Activated T-cell treated with anti-CD3 and anti-CD28 coated beads, Interleukin-2, amount 50 U/mL, for 24 hours (primary cell): ENCODE measurements at places on chromosomes 5 and 9.

GRCh38 chr9:13380903-13381302 lies 101.4 kb upstream of the MPDZ start:
- no peak for DNase-seq

- no peak for DNase-seq
Measured at GRCh38 chr9:120715389-120715924, 1.2 kb upstream of the MEGF9 start.

DNA sequence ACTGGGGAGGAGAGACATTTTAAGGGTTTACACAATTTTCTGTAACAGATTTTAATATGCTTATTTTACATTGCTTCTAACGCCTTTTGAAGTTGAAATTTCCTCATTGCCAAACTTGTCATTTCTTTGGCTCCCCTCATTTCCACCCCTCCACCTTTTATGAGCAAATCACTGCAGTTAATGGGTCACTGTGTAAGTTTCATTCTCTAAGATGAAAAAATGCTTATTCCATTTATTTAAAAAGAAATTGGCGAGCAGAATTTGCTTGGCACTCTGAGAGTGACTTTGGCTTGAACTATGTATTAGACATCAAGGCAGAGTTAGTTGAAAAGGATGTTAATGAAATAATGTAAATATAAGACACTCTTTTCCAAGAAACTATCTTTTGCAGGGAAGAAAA lies 66.6 kb downstream of the ITGA1 start:
- DNase-seq: no peak

DNA sequence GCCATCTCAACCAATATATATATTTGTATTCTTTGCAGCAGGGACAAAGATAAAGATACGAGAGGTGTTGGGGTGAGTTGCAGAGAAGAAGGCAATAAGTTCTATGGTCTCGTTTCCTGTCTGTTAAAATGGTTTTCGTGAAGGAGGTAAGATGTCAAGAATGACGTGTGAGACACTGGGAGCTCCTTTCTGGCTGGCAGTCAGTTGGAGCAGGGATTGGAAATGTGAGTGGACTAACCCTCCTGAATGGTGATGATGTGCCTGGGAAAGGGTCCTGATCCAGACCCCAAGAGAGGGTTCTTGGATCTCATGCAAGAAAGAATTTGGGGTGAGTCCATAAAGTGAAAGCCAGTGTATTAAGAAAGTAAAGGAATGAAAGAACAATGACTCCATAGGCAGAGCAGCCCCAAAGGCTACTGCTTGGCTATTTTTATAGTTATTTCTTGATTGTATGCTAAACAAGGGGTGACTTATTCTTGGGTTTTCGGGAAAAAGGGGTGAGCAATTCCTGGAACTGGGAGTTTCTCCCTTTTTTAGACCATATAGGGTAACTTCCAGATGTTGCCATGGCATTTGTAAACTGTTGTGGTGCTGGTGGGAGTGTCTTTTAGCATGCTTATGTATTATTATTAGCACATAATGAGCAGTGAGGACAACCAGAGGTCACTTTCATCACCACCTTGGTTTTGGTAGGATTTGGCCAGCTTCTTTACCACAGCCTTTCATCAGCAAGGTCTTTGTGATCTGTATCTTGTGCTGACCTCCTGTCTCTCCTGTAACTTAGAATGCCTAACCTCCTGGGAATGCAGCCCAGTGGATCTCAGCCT lies 53.7 kb downstream of the SPATA31C2 start:
- DNase-seq: no peak

DNA sequence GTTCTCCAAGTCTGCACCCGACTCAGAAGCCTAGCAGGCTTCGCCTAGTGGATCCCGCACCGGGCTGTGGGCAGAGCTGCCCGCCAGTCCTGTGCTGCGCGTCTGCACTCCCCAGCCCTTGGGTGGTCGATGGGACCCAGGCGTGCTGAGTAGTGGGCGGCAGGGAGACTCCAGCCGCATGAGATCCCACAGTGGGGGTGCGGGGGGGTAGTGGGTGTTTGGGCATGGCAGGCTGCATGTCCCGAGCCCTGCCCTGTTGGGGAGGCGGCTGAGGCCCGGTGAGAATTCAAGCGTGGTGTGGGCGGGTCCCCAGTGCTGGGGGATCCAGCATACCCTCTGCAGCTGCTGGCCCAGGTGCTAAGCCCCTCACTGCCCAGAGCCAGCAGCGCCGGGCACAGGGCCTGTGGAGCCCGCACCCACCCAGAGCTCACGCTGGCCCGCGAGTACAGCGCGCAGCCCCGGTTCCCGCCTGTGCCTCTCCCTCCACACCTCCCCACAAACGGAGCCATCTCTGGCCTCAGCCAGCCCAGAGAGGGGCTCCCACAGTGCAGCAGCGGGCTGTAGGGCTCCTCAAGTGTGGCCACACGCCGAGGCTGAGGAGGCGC lies 53.9 kb upstream of the BNC2 start:
- DNase-seq: no peak

DNA sequence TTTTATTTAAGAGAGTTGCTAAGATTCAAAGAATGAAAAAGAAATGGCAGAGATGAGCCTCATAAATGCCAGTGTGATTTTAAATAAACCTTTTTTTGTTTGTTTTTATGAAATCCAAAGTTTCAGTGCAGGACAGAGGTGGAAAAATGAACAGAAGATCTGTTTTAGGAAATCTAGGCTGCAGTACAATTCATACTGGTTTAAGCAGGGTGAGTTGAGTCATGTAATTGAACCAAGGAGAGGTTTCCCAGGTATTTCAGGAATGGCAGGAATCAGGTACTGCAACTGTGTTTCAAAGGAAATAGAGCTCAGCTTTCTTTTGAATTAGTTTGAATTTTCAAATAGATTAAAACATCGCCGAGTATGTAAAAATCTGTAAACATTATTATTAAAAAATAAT lies 3.0 kb upstream of the ANKRD31 start:
- no peak for DNase-seq

DNA sequence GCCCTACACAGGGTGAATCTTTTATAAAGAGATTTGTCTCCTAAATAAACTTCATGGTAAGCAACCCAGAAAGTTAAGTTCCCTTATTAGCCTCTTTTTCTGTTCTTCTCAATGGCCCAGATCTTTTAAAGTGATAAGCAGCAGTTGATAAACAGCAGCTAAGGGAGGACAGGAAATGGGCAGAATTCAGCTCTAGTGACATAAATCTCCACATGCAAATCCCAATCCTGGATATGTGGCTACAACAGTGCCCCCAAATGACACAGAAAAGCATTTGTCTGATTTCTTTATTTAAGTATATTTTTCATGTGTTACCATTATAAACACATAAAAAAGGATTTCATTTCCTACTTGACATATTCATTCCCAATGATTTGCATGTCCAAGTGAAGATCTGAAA lies 199.0 kb downstream of the DTWD2 start:
- no peak for DNase-seq

- DNase-seq: peak; percentile 35
Measured at GRCh38 chr5:402615-403359, 40.2 kb upstream of the EXOC3 start.
